ENCODE measurements at places on chromosomes 13 and 19. TPM values are rescaled to one million over a fixed set of nuclear protein-coding genes. Genes with fewer than 3 reads are reported as not detected.

The SLC10A2 gene
- total RNA-seq: 0.07 TPM

DNA sequence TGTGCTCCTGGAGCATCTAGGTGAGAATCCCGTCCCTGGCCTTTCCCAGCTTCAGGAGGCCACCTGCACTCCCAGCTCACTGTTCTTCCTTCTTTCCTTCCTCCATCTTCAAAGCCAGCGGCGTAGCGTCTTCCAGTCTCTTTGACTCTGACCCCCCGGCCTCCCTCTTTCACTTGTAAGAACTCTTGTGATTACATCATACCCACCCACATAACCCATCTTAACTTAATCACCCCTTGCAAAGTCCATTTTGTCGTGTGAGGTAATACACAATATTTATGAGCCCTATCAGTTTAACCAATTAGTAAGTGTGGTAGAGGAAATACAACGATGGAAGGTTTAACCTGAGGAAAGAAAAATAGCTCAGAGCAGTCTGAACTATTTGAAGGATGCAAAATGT is 4.6 kb upstream of the CDC16 start:
- DNase-seq: no peak

GRCh38 chr13:73715911-73716510 is 418.2 kb downstream of the KLF12 start:
- no peak for DNase-seq

- DNase-seq: no peak
Observed at GRCh38 chr19:50322234-50322633, 6.9 kb downstream of the KCNC3 start.

The ZSWIM9 gene
- 13.4 TPM for total RNA-seq

DNA sequence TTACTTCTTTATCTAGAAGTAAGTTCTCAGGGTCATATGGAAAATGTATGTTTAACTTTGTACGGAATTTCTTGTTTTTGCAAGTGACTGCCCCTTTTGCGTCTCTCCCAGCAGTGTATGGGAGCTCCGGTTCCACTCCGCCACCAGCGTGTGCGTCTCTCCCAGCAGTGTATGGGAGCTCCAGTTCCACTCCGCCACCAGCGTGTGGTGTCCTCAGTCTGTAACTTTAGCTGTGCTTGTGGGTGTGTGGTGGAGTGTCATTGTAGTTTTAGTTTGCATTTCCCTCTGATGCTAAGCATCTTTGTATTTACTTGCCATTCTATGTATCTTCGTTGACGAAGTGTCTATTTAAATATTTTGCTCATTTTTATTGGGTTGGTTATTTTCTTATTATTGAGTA is 2.4 kb downstream of the CUL4A start:
- peak; percentile 22 for DNase-seq

DNA sequence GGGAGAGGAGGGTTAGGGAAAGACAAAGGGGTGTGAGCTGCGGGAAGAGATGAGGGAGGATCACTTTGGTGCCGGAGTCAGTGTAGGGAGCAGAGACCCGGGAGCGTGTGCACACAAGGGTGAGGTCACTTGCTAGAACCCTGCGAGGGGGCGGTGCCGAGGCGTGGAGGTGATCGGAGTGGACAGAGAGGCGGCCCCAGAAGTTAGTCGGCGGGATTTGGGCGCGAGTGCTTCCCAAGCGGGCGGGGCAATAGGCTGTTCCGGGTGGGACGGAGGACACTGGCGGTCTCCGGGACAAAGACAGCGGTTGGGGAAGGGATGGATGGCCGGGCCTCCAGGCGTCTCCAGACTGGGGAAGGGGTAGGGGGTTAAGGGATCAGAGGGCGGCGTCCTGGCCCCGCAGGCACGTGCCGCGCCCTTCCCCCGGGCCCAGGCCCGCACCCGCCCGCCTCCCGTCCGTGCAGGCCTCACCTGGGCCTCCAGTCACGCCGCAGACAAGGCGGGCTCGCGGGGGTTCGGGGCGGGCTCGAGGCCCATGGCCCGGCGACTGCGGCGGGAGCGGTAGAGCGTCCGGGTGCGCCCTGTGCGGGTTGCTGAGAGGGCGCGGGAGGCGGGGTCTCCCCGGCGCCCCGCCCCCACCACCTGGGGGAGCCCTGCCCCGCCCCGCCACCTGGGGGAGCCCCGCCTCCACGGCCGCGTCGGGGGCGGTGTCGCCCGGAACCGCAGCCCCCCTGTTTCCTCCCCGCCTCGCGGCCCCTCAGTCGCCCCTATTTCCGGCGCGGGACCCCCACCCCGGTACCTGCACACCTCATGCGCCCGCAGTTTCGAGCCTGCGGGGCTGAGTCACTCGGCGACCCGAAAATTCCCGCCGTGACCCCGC is at the start of gene LPAR2:
Gene LPAR2, minus strand, starts transcription at position 600 of the 880 bp plus-strand sequence. CDS start 945 bp downstream, outside the sequence.
- DNase-seq: peak; percentile 43

The PDS5B gene
- 86.8 TPM for total RNA-seq

The ZNF420 gene
- 12.2 TPM for total RNA-seq

DNA sequence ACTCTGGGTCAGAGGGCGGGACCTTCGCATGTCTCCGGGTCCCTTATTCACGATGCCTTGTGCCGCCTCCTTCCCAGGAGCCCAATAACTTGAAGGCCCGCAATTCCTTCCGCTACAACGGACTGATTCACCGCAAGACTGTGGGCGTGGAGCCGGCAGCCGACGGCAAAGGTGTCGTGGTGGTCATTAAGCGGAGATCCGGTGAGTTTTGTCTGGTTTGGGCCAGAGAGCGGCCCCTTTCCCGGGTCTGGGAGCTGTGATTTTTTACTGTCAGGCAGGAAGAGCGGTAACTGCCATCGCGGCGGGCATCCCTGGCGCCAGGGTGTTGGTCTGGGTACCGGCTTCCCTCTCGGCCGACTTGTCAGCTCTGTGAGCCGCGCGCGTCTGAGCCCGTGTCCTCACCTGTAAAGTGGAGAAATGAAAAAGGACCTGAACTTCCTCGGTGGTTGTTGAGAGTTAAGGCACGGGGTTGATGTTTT is 800 bp downstream of the RPL28 start:
- no peak for DNase-seq

GRCh38 chr19:2494447-2495129 is 18.7 kb downstream of the GADD45B start:
- DNase-seq: no peak

GRCh38 chr13:40389081-40389641 is 277.3 kb downstream of the FOXO1 start:
- DNase-seq: no peak

DNA sequence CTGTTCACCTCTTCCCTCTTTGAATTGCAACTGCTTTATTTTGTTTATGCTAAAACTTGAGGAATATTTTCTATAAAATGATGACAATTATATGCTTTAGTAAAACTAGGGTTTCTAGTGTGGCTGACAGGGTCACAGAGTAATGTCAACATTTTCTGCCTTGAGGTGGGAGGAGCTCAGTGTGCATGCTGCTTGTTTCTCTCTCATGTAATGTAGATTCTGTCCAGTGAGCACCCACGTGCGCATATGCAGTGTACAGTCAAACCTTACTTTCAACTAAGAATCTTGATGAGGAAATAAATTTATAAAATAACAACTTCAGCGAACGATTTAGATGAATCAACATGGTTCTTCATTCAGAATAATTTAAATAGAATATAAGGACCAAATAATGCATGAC is 603.9 kb downstream of the PCDH17 start:
- no peak for DNase-seq

GRCh38 chr13:99416411-99417121 is 84.7 kb upstream of the TM9SF2 start:
- DNase-seq: no peak

The TMPRSS9 gene
- 0.12 TPM for total RNA-seq

- DNase-seq: no peak
Observed at GRCh38 chr13:89490661-89491060, 1819.5 kb downstream of the SLITRK5 start.

DNA sequence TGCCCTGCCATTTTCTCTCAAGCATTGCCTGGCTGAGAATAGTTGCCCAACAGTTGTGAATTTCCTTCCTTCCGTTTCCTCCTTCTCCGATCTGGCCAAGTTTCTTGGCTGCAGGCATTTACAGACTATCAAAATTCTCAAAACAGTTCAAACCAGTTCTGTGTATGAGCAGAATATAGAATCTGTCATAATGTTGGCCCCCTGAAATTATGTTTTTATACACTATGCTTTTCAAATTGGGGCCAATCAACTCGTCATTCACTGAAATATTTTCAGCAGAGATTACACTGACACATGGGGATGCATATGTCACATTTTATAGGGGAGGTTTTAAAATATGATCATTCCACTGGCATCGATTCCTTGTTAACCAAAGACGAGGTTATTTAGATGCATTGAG is 284.2 kb upstream of the TMTC4 start:
- no peak for DNase-seq

DNA sequence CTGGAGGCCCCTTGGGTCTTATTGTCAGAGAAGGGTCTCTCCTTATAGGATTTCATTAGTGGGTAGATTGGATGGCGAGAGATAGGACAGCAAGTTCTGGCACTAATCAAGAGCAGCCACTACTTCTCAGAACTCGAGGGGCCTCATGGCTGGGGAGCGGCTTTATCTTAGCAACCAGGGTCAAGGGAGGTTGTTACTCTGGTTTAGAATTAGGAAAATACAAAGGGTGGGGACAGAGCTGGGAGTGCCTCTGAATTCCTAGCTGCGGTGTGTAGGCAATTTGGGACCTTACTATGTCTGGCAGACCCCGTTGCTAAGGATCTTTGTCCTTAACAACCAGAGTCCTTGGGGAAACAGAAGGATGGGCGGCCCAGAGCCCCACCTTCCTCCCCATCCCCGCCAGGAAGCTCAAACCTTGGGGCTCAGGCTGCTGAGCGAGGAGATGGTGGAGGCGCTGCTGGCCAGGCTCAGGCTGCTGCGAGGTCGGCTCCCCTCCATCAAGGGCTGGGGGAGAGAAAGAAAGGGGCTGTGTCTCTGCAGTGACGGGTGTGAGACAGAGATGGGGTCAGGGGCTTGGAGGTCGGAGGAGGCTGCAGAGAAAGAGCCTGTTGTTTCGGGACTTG is 1.2 kb downstream of the PLEKHA4 start:
- DNase-seq: peak; percentile 25

GRCh38 chr19:17429641-17430113 is 9.8 kb downstream of the MVB12A start:
- DNase-seq: no peak

The CUL4A gene
- total RNA-seq: 63.9 TPM

DNA sequence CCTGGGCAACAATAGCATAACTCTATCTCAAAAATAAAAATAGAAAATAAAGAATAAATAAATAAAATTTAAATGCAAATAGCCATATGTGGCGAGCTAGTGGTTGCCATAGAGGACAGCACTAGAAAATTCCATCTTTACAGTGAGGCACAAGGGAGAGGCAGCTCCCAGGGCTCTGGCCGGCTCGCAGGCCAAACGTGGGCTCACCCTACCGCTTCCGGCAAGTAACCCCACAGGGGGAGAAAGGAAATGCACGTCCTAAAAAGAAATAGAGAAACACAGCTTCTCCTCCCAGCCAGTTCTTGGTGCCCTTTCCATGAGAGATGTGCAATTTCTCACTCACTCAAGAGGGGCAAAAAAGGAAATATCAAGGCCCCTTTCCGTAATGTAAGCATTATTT is 12.4 kb upstream of the GRWD1 start:
- no peak for DNase-seq

- no peak for DNase-seq
Observed at GRCh38 chr13:29067306-29067945, 247.3 kb downstream of the MTUS2 start.

The LMTK3 gene
- total RNA-seq: 3.3 TPM

The RGS9BP gene
- total RNA-seq: not detected

The TNNT1 gene
- total RNA-seq: 1.1 TPM

DNA sequence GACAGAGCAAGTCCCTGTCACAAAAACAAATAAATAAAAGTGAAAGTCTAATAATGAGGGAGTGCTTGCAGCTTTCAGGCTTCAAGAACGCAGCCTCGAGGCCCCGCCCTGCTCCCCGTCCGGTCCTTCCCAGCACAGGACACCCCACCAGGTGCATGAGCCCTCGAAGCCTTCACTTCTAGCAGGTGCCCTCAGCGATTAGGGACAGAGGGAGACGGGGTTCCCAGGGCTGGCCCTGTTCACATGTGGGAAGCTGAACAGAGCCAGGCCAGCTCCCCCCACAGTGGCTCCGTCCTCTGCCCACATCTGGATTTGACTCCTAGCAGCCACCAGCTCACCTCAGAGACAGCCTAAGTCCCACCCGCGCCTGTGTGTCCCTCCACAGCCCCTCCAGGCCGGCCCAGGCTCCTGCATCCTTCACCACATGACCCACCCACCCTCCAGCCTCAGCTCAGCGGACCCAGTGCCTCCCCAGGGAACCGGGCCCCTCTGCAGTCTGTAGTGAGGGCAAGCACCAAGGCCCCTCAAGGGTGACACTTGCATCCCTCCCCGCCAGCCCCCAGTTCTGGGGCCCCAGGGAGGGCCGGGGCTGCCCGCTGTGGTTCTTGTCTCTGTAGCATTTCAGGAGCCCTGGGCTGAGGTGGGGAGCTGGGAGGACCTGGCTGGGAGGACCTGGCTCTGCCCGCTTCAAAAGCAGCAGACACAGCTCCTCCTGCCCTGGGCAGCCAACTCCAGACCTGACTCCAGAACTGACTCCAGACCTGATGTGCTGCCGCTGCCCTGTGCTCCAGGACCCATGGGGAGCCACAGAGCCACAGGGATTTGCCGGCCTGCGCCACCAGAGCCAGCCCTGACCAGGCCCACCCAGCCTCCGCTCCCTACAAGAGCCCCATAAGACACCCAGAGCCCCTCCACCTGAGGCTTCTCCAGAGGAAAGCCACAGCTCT is 27.2 kb downstream of the GPX4 start:
- no peak for DNase-seq

GRCh38 chr13:61770681-61771080 is 355.0 kb upstream of the PCDH20 start:
- DNase-seq: no peak
